ENCODE measurements at places on chromosomes 3 and 15. TPM values are rescaled to one million over a fixed set of nuclear protein-coding genes. Genes with fewer than 3 reads are reported as not detected.
A peak's percentile ranks its signal among the peaks of the same experiment; 100 is the strongest.

DNA sequence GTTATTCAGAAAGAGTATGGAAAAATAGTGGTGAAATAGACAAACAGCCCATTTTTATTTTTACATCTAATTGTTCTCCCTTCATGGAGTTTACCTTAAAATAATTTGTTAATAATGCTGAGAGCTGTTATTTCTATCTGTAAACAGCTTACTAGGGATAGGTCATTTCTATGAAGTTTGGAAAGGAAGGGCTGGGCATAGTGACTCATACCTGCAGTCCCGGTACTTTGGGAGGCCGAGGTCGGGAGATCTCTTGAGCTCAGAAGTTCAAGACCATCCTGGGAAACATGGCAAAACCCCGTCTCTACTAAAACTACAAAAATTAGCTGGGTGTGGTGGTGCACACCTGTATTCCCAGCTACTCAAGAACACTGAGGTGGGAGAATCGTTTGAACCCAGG is 624.3 kb upstream of the LMCD1 start:
- no peak for DNase-seq

Gene P2RY13
- polyA plus RNA-seq: not detected

- DNase-seq: no peak
Measured at GRCh38 chr3:38297537-38297936, 15.4 kb downstream of the SLC22A14 start.

DNA sequence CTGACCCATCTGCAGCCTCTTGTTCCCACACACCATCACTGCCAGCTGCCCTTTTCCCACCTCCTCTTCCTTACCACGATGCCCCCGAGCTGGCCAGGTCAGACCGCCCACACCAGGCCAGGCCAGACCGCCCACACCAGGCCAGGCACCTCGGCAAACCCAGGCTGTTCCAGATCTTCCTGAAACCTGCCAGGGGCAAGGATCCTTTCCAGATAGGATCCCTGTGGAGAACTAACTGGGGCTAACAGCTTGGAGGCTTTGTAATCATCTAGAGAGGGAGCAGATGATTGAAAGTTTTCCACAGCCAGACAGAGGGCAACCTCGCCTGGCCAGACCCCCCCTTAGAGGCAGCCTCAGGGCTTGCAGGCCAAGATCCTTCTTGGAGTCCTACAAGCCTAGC is 287.3 kb upstream of the TLE3 start:
- no peak for DNase-seq

DNA sequence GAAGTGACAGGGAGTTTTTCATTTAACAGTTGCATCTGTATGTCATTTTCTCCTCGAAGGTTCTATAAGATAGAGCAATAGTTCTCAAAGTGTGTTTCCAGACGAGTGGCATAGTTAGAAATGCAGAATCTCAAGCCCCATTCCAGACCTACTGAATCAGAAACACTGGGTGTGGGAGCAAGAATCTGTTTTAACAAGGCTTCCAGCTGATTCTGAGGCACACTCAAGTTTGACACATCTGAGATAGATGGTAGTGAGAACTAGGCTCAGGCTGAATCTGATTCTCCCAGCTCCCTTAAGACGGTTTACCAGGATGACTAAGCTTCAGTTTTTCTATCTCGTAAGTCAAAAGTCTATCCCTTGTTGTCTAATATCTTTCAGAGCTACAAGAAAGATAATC is 159.8 kb upstream of the NUDT16 start:
- DNase-seq: peak; percentile 91

Gene NANOGP8
- polyA plus RNA-seq: not detected

DNA sequence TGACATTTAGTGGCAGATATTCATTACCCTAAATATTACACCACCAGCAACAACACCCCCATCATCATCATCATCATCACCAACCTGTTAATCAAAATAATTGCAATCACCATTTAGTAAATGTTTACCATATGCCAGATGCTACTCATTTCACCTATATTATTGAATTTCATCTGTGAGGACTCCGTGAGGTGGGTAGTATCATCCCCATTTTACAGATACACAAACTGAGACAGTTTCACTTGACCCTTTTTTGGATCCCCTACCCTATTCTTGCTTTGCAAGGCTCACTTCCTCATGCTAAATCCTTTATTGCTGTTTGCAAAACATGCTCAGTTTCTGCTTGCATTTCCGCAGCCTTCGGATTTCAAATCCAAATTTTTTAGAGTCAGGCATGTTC is 18.3 kb upstream of the DET1 start:
- no peak for DNase-seq

GRCh38 chr3:196611761-196612483 is 27.6 kb upstream of the NRROS start:
- DNase-seq: no peak

Gene SI
- polyA plus RNA-seq: not detected

DNA sequence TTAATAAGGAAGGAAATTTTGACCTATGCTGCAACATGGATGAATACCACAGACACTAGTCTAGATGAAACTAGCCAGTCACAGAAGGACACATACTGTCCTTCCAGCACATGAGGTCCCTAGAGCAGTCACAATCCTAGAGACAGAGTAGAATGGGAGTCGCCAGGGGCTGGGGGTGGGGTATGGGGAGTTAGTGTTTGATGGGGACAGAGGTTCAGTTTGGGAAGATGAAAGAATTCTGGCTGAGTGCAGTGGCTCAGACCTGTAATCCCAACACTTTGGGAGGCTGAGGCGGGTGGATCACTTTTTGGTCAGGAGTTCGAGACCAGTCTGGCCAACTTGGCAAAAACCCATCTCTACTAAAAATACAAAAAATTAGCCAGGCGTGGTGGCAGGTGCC is 99.2 kb downstream of the TPRA1 start:
- DNase-seq: peak; percentile 15

Gene GOLGA8G
- polyA plus RNA-seq: not detected

Gene GPR176
- polyA plus RNA-seq: 156 TPM

Gene NMNAT3
- not detected for polyA plus RNA-seq

DNA sequence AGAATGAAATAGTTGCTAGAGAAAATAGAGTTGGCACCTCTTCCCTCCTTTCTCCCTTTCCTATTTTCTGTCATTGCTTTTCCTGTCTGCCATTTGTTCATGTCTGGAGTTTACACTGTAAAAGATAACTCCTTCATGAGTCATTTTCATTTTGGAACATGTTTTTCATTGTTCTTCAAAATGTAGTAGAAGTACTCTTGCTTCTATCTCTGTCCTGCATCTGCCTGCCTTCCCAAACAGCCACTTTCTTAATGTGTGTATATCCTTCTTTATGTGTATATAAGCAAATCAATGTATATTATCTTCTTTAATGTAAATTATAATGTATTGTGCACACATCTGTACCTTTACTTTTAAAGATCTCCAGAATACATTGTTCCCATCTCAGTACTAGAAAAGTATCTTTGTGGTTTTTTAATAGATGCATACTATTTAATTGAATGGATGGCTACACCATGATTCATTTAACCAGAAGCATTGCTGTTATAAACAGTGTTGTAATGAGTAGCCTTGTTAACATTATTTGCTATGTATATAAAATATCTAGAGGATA is 41.1 kb downstream of the TSC22D2 start:
- peak; percentile 79 for DNase-seq

Gene TM4SF4
- polyA plus RNA-seq: 0.48 TPM

GRCh38 chr3:59878038-59878427 is 828.2 kb upstream of the CFAP20DC start:
- DNase-seq: no peak

- DNase-seq: peak; percentile 77
Measured at GRCh38 chr15:90364251-90364650, 12.2 kb downstream of the ZNF774 start.

DNA sequence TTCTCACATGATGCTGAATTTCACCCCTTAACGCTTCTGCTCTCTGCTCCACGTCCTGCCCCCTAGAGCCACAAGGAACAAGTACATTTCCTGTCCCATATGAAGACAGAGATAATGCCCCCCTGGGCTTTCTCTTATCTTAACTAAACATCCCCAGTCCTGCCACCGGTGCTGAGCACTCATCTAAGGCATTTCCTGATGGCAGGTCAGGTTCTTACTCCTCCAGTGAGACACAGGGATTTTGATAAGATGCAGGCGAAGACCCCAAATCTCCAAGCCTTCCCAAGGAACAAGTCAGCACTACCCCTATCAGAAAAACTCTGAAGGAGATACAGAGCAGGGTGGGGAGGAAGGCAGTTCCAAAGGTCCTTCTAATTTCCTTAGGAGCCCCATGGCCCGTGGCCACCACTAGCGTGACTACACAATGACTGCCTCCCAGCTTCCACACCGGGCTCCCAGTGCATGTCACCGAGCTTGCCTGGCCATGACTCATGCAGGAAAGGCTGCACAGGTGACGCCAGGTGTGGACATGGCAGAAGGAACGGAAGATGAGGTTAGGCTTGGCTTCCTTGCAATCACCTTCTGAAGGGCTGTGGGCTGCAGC is 152.9 kb downstream of the XXYLT1 start:
- DNase-seq: no peak

DNA sequence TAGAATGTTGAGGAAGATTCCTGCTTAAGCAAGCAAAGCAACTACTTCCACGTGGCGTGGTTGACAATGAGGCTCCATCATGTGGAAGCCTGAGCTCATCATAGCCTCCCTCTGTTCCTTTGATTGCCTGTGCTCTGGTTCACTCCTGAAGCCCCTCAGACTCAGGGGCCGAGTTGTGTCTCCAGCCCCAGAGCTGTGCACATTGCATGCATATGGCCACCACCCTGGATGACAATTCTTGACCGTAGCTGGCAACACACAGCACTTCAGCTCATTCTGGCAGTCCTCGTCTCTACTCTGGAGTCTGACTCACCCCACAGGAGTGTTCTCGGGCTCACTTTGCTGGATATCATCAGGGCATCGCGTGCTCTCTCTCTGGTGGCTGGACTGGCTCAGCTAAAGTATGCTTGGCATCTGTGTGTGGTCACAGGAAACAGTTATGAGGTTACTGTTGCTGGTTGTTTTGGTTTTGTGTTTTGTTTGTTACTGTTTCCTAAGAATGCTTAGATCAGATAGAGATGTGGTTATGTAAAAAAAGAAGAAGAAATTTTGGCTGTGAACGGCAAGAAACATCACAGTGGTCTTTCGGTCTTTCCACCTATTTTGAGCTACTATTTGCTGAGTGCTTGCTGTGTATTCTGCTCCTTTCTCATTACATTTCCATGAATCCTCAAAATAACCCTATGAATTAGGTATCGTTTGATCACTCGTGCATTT is 41.6 kb upstream of the MRPS22 start:
- DNase-seq: peak; percentile 100

DNA sequence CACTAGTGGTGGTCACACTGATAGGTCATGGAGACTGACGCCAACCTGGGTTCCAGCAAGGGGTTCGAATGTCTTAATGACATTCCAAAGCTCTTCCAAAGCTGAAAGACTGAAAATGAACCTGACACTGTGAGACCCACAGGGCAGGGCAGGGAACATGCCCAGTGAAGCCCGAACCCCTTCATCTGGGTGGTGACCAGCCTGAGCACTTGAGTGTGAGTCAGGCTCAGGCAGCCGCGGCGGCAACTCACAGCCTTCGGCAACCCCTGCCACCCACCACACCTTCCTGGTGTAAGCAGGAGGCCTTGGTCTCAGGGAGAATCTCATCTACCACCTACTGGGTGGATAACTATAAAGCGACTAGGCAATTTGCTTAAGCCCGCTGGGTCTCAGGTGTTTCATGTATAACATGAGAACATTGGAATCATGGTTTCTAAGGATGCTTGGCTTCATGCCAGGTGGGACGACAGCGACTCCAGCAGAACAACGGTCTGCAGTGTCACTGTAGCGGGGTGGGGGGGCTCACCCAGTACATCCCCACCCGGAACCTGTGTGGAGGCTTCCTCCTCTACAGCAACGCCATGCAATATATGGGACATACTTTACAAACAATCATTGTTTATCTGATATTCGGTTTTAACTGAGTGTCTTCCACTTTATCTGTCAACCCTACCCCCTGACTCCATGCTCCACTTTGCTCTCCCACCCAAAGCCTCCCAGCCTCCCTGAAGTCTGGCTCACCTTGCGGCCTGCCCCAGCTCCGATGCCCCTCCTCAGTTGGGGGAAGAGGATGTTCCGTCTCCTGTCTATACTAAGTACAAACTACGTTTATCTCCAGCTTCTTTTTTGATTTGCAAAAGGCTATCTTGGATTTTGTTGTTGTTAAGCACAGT is 125.0 kb upstream of the MEF2A start:
- no peak for DNase-seq

Gene NOX5
- not detected for polyA plus RNA-seq

Gene CFAP44
- polyA plus RNA-seq: 0.63 TPM

- no peak for DNase-seq
Measured at GRCh38 chr3:28042707-28043106, 198.7 kb upstream of the CMC1 start.

- DNase-seq: peak; percentile 21
Measured at GRCh38 chr15:68679161-68679560, 100.4 kb downstream of the CORO2B start.

DNA sequence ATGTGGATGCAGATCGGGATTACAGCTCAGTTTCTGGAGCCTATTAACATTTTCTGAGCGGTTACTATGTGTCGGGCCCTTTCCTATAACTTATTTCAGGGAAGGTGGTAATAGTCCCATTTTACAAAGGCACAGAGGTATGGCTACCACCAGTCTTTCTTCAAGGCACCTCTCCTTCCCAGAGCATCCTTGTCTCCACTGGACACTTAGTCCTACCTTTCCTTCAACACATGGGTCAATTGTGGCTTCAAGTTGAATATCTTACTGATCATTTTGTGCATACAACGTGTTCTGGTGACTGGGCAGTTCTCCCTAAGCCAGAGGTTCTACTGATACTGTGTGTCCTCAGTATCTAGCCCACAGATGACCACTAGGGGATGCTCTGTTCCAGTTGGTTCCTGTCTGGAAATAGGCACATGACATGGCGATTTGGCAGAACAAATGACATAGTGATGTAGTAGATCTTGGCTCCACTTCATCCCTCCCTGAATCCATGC is 60.7 kb upstream of the CMTM8 start:
- peak; percentile 74 for DNase-seq

Gene P3H2
- 4.7 TPM for polyA plus RNA-seq

DNA sequence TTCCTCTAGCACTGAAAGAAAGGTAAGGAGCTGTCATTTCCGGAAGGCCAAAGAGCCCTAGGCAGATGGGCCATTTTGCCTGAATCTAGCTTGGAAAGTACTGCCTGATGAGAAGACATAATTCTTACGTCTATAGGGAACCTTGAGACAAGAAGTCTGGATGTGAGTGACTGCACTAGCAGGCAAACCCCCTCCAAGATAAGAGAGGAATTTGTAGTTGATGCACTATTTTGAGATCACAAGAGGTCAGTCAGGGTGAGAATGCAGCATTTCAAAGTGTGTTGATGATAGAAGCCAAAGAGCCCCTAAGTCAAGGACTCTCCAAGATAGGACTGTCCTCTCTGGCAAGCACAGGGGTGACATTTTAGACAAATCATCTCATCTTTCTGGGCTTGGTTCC is 99.2 kb downstream of the HES1 start:
- no peak for DNase-seq

- no peak for DNase-seq
Measured at GRCh38 chr15:86077070-86077469, 2.6 kb upstream of the AGBL1 start.

Data from GM23248 (cell line).